D341Med (cell line): ENCODE measurements at places on chromosomes 13 and 19.

- DNase-seq: no peak
Measured at GRCh38 chr13:94389604-94390351, 89.7 kb downstream of the DCT start.

DNA sequence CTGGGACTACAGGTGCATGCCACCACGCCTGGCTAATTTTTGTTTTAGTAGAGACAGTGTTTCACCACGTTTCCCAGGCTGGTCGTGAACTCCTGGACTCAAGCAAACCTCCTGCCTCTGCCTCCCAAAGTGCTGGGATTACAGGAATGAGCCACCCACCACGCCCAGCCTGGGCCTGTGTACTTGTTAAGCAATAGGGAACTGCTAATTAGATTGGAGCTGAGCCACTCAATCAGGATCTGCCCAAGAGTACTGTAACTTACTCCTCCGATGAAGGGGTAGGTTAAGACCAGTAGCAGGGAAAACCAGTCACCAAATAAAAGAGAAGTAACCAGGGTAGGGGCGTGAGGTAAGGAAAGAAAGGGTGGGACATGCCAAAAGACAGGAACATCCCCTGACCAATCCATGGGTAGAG lies 2.3 kb downstream of the DDX39A start:
- DNase-seq: no peak

- DNase-seq: peak; percentile 65
Measured at GRCh38 chr13:36907821-36908220, 12.2 kb downstream of the SMAD9 start.

- no peak for DNase-seq
Measured at GRCh38 chr13:94860981-94861407, 148.6 kb upstream of the SOX21 start.

- DNase-seq: no peak
Measured at GRCh38 chr19:33641956-33642498, 20.3 kb downstream of the CHST8 start.

DNA sequence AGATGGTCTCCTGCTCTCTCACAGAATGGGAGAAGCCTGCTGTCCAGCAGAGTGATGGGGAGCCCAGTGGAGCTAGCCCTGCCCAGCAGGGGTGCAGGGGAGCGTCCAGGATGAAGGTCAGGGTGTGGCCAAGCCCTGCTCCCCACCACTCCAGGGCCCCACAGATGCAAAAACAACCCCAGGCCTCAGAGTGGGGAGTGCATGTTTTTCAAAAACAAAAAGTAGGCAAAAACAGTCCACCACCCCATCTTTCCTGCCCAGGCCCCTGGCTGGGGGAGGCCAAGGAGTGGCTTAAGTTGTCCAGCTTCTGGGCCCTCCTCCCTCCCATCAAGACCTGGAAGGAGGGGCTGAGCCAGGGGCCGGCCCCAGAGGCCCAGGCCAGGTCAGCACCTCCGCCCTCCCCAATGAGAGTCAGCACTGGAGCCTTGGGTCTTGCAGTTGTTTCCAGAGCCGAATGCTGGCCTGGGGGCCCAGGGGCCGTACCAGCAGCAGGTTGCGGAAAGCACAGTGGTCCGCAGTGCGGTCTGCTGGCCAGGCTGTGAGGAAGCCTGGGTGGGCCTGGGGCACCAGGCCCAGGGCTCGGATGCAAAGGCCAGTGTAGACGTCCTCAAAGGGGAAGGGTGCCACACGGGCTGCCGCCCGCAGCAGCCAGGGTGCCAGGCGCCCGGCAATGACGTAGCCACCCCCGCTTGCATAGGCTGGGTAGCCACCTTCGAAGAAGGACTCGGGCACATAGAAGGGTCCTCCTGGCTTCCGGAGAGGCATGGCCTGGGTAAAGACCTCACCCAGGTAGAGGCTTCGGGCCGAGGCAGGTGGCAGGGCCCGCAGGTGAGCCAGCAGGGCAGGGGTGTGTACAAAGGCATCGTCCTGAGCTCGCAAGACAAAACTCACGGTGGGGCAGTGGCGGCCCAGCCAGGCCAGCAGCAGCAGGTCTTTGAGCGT lies 1.7 kb downstream of the B3GNT8 start:
- no peak for DNase-seq

- DNase-seq: no peak
Measured at GRCh38 chr13:33284916-33285315, 639 bp downstream of the STARD13 start.
